ENCODE measurements at places on chromosomes 2 and 18.

- DNase-seq: no peak
These were observed 1378.8 kb upstream of the DDX18 start for GRCh38 chr2:116435648-116436047.

DNA sequence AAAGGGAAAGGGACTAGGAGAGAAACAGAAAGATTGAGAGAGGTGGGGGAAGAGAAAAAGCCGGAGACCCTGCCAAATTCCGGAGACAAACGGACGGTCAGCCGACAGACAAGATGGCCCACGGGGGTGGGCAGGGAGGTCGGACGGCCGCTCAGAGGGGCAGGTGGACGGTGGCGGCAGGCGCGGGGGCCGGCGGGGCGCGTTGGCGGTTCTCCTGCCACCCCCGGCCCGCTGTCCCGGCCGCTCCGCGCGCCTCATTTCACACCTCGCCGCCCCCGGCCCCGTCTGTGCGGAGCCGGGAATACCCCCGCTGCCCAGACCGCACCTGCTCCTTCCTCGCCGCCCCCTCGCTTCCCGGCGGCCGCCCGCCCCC, 935 bp downstream of the SLC30A3 start:
- DNase-seq: no peak

DNA sequence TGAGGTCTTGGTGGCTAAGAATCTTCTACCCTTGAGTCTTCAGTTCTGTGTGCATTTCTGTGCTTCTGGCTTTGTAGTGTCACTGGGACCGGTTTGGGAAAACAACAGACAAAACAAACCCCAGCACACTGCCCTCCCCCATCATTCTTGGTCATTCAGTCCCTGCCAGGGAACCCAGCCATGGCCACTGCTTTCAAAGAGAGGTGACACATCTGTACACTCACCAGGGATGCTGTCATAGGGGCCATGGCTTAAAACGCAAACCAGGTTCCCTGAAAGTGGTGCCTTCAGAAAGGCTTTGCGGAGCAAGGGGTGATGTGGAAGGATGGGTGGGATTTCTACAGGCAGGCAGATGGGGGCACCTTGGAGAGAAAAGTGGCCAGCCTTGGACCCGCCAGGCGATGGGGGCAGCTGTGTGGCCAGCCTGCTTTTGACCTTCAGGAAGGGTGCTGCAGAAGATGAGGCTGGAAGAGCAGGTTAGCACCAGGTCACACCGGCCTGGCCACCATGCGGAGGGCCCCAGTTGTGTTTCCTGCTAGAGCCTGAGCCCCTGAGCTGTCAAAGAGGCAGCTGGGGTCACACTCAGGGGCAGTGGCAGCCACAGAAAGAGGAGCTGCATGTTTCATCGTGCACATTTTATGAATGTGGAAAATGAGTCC, 101.3 kb downstream of the INHBB start:
- no peak for DNase-seq

GRCh38 chr2:29113891-29114321, 1.3 kb upstream of the CLIP4 start:
- no peak for DNase-seq

DNA sequence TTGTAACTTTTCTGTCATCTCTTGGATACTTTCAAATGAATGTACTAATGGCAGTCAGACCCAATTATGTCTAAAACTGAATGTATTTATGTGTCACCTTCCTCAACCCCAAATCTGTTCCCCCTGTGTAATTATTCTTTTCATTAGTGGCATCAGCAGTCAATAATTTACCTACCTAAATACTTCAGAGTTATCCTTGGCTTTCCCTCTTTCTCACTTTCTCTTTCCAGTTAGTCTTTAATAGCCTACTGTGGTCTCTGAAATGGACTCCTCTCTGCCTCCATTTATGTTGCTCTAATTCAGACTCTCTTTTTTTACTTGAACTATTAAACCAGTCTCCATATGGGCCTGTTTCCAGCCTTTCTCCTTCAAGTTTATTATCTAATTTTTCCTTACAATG, 21.0 kb downstream of the C18orf63 start:
- DNase-seq: no peak

DNA sequence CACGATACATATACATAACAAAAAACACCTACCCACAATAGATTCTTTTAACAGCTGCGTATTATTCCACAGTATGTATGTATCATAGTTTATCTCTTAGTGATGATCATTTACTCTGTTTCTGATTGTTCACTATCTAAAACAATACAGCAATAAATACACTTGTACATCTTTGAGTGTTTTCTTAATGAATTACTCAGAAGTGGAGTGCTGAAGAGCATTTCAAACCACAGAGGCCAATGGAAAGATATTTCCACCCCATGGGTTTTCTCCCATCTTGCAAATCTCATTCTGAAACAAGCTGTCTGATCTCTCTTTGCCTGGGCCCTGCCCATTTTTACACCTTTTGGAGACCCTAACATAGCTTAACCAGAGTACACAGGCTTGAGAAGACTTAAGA, 113.8 kb upstream of the KLF7 start:
- DNase-seq: no peak

DNA sequence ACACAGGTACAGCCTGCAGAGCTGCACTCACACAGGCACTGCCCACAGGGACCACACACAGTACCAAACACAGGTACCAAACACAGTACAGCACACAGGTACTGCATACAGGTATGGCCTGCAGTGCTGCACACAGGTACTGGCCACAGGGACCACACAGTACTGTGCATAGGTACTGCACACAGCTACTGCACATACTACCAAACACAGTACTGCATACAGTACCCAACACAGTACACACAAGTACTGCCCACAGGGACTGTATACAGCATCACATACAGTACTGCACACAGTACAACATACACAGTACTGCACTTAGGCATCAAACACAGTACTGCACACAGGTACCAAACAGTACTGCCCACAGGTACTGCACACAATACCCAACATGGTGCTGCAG, 74.3 kb downstream of the ZNF236 start:
- DNase-seq: no peak

DNA sequence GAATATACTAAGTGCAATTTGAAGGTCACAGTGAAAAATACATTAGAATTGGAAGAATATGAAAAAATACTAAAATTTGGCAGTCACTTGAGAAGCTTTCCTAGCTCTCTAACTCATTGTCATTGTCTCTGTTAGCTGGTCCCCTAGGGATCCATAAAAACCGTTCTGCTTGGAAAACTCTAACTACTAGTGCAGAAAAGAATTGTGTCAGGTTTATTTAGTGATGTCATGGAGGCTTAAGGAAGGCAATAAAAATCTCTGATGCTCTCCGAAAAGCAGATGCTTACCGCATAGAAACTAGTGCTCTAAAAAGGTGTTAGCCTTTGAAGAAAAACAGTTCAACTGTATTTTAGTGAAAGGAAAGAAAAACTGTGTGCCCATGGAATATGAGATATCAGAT, 150.1 kb upstream of the DLGAP1 start:
- no peak for DNase-seq

GRCh38 chr2:199042660-199043379, 414.9 kb downstream of the SATB2 start:
- no peak for DNase-seq

DNA sequence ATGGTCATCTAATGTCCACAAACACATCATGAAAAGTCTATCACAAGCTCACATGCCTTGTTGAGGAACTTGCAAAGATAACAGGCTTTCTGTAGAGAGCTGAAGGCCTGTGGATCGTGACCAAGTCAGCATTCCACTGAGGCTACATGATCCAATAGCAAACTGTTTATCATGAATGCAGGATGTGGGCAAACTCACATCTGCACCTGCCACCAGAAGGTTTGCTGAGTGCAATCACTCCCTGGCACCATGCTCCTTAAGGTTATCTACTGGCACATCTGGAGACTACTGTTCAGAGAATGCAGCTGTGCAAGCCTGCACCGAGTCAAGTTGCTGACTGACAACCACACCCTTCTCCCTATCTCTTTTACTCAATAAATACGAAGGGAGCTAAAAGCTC, 67.3 kb upstream of the ACAA2 start:
- DNase-seq: no peak

GRCh38 chr2:33052361-33052735, 105.6 kb downstream of the LTBP1 start:
- no peak for DNase-seq

DNA sequence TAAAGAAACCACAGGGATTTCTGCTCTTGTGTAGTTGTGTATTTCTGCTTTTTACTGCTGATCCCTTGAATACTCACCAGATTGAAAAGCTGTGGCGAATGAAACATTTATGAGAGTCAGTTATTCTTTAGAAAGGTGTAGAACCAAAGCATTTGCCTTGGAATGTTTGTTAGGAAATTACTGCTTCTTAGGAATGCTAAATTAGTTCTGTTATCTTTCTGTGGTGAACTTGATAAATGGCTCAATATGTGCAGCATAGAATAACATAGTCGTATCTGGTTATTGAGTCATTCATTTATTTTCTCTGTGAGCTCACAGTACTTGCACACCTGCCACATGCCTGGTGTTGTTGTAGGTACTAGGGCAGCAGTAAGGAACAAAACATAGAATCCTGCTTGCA, 57.0 kb upstream of the FAM237A start:
- no peak for DNase-seq

GRCh38 chr2:3674066-3674845, 16.3 kb downstream of the ALLC start:
- DNase-seq: no peak

DNA sequence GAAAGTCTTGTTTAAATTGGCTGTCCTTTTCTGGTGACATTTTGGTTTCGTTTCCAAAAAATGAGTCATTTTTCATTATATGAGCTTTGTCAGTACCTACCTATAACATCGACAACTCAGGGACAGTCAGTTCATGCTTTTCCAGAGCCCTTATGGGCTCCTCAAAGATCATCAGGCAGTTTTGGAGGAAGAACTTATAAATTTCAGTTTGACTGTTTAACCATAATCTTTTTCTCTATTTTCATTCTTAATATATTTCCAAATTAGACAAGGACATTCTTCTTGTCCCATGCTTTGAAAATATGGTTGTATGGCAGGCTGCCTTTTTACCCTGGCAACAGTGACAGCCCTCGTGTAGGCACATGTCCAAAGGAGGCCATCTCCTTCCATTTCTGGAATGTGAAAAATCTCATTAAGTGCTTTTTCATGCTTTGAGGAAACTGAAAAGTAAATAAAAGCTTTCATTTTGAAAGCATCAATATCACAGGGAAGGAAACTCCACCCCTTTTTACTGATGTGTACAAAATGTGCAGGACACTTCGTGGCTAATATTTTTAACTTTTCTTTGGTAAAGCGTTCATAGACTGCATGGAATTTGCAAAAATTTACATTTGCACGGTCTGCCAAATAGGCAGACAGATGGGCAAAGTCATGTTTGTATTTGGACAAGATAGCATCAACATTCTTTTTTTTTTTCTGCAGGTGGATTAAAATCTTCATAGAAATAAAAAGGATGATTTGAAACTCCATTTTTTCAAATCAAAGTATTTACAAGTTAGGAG, 7.2 kb upstream of the PROC start:
- no peak for DNase-seq

DNA sequence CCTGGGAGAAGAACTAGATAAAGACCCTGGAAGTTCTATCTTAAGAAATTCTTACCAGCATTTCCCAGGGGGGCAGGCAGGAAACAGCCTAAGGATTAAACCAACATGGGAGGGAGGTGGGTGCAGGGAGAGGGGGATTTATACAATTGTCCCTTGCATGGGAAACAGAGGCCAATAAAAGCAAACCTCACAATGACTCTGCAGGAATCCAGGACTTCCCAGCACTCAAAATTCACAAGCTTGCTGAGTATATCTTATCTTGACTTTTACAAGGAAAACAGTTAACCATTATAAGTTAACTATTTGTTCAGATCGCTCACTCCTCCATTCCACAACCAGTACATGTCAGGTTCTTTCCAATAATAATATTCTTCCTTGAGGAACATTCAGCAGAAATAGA, 241.3 kb downstream of the MREG start:
- no peak for DNase-seq

- no peak for DNase-seq
These were observed 5.6 kb upstream of the KCNJ3 start for GRCh38 chr2:154692927-154693326.

DNA sequence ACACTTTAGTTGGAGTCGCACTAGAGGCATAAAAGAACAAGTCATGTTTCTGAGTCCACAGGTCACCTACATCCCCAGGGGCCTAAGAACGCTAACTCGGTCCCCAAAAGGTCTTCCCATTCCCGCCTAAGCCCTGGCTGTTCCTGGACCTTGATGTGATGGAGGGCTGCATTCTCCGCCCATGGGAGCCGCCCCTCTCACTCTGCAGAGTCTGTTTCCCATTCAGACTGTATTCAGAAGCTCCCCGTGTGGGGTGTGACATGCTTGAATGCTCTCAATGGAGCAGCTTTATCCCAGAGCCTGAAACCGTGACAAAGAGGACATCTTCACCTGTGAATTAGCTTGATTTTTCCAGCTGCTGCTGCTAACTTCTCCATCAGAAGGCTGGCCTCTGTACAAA, 319.0 kb upstream of the KLHL29 start:
- no peak for DNase-seq

- no peak for DNase-seq
These were observed 125.8 kb downstream of the GALNT14 start for GRCh38 chr2:31012406-31012805.

DNA sequence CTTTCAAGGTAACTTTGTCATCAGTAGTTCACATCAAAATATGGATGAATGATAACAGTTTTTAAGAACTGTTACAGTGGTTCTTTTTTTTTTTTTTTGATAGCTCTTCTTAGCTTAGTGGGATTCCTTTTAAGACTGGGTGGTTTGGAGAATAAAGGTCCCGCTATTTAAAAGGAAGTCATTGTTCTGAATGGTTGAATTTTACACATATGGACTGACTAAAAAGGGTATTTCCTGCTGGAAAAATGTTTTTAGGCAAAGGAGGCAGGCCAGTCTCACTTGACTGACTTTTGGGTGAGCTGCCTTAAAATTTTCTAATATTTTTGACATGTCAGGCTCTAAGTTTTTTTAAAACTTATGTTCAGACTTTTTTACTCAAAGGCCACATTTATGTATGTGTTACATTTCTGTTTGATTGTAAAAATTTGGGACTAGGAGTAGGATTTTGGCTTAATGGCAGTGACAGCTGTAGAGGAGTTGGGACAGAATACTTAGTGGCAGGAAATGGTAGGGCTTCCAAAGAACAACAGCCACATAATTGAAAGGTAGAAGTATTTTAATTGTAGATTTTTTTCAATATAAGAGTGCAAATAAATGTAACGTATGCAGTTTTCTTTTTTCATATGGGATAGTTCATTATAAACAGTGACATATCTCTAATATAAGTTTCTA, 13.7 kb downstream of the VAPA start:
- no peak for DNase-seq

GRCh38 chr18:70292628-70293027, 3.8 kb downstream of the SOCS6 start:
- DNase-seq: no peak

DNA sequence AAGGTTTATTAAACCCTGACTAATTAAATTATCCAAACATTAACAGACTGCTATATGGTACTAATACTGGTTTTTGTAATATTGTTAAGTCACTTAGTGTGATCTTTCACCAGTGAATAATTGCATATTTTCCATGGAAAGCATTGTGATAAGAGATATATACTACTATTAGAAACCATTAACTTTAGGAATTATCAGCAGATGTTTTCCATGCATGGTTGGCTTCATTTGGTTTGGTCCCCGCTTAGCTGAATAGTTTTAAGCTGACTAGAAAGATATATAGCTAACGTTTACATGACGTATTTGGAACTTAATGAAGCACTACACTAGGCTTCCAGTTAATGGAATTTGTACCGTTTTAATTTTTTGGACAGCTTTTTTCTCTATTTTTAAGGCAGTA, 37.9 kb downstream of the LCLAT1 start:
- DNase-seq: no peak

- no peak for DNase-seq
These were observed 579 bp downstream of the STAT4 start for GRCh38 chr2:191150230-191150599.

- DNase-seq: peak; percentile 1
These were observed 582.1 kb upstream of the SETBP1 start for GRCh38 chr18:44098551-44099098.
